Gastroesophageal sphincter (tissue), 4 donors: ENCODE measurements at places on chromosomes 4 and X. TPM values are rescaled to one million over a fixed set of nuclear protein-coding genes. Genes with fewer than 3 reads are reported as not detected.

The ATP1B4 gene
- not detected for total RNA-seq

The TRIM2 gene
- total RNA-seq = 32.0 TPM

The GABRG1 gene
- 0.94 TPM for total RNA-seq

The TSPAN6 gene
- 6.8 TPM for total RNA-seq

The UBQLN2 gene
- 24.7 TPM for total RNA-seq

The ETDA gene
- total RNA-seq = not detected

The REELD1 gene
- 1.4 TPM for total RNA-seq

The OPRPN gene
- not detected for total RNA-seq

The CLTRN gene
- 0.74 TPM for total RNA-seq

The IGSF1 gene
- total RNA-seq = 2.4 TPM

The PDGFRA gene
- 92.2 TPM for total RNA-seq

The GPR78 gene
- total RNA-seq = not detected

The BANK1 gene
- 0.62 TPM for total RNA-seq

The LIN54 gene
- total RNA-seq = 7.9 TPM
